ENCODE measurements at places on chromosomes 12 and 14.

DNA sequence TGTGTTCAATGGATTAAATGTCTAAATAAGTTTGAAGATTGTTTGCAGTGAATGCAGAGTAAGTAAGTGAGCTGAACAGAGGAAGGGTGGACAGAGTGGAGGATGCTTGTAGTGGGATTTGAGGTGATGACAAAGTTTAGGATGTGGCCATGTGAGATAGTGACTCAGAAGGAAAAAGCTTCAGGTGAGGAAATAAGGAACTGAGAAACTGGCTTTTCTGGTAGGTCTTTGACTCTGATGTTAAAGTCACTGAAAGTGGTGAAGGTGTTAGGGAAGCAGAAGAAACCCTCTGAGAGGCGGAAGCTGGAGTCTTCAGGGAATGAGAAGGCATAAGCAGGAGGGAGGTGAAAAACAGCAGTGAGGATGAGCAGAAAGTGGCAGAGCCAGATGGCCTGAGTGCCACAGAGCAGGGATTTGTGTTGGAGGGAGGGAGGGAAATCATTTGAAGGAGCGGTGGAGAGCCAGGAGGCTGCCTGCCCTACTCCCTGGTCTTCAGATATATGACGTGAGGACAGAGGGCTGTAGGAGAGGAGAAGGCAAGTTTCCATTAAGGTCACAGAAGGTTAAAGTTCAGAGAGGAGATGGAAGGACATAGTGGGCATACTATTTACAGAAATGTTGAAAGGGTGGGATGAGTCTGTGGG lies 24.8 kb downstream of the RGS6 start:
- DNase-seq, result no peak

DNA sequence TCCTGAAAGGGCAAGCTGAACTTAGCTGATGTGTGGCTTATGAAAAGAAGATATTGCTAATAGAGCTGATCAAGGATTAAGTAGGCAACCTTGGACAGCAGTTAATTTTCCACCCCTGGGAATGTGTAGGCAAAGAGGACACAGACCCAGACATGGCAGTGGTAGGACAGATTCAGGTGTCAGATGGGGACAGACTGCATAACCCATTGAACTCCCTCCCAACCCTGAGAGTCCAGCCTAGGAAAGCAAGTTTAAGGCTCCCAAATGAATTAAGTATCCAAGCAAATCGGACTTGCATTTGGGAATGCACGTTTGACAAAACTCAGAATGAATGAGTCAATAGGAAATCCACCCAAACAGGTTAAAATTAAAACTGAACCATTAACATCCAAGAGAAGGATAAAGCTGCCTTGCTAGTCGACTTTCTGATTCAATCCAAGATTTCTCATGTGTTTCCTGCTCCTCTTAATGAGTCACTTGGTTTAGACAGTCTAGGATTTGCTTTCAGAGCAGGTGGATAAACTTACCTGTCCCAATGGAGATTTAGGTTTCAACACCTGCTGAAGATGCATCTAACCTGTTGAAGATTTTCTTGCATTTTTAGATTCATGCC lies 385.4 kb downstream of the CCDC91 start:
- DNase-seq, result no peak

DNA sequence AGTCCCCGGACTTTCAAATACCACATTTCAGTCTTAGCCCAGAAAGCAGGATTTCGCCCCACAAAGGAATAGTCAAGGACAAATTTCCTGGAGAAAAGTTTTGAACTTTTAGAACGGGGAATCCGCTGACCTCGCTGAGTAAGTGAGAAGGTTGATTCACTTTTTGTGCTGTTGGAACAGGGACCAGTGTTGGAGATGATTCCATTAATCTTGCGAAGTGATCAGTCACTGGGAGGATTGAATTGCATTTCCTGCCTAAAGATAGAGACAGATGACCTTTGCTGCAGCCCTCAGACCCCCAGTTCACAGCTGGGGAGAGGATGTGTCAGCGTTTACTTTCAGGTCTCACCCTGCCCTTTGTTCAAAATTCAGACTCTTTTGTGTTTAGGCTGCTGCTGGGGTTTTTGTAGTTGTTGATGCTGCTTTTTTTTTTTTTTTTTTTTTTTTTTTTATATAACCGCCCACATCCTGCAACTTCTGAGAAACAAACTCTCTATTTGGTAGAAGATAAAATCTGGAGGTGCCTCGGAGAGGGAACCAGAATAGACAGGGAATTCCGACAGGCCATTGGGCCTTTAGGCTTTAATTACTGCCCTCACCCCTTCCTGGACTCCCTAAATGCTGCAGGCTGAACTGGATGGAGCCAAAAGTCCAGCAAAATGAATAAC lies 9.8 kb upstream of the KDM2B start:
- no peak for DNase-seq

GRCh38 chr14:104794993-104795780 lies at the start of gene AKT1:
TSS of gene AKT1 (minus strand) at chr14:104795748. CDS start at chr14:104792643, 3,105 bp downstream.
- no peak for DNase-seq

- no peak for DNase-seq
These were observed 482.8 kb downstream of the MED13L start for GRCh38 chr12:115794659-115795081.

GRCh38 chr12:49091836-49092085 lies 2.8 kb downstream of the DHH start:
- DNase-seq, result no peak

DNA sequence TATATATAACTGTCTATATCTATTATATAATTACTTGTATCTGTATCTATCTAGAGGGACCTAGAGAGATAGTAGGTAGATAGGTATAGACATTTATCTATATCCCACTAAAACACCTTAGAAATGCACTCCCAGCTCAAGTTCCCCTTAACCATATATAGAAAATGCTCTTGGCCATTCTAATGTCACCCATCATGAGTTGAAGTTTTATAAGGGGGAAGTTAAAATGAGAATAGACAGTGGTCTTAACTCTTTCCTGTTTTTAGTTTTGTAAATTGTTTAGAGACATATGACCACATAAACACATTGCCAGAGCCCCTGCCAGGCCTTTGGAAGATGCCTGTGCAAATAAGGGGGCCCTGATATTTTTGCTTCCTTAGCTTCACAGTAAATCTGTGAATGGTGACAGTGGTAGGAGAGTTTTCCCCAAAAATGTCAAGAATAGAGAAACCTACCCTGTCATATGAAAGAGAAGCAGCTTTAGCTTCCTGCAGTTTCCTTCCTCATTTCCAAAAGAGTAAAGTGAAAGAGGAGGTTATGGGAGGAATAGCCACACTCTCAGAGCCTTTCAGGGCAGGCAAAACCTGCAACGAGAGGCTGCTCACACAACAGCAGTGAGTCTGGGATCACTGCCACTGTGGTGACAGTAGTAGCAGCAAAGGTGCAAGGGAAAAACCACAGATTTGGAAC lies 45.5 kb downstream of the MGST1 start:
- DNase-seq, result no peak

DNA sequence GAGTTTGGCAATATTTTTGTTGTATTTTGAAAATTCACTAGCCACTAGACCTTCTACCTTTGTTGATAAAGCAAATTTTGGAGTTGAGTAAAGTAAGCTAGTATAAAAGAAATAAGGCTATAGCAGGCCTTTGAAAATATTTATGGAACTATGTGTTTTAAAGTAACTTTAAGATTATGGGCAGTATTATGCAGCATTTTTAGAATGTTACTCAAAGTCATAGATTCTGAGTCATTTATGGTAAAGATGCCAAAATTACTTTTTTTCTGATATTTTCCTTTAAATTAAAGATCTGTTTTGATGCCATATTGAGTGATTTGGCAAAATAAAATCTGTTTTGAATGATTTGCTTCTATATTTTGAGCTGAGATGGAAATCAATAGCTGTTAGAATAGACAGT lies 57.2 kb downstream of the SYNE2 start:
- no peak for DNase-seq

DNA sequence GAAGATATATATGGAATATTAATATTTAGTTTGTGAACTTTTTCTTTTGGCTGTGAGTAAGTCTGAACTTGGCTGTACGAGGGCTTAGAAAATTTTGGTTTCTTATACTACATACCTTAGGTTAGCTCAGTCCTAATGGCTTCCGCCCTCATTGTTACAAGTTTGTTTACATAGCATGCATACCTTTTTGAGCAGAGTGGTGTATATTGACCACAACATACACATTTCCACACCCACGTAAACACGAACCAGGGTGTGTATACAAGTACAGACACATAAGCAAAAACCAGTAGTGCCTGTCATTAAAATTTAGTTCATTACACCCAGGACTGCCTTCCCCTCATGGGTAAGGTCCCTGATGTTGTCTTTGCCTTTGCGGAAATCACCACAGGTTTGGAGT lies 230.2 kb upstream of the RGS6 start:
- no peak for DNase-seq

DNA sequence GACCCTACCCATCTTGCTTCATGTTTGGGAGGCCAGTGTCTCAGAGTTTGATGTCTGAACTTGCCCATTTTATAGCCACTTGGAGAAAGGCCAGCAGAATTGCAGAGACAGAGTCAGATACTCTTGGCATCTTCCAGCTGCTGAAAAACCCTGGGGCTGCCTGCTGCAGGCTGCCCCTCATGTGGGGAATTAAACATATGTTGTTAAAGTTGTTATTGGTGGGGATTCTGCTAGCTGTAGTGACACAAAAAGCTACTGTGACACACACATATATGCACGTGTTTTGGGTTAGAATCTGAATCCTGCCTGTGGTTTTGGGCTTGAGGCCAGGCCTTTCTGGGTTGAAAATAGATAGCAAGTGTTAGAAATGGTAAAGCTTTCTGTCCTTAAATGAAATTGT lies 1288.4 kb downstream of the AACS start:
- no peak for DNase-seq

- DNase-seq, result no peak
These were observed 26.7 kb downstream of the BTG1 start for GRCh38 chr12:92118826-92119536.

- DNase-seq, result no peak
These were observed 15.4 kb downstream of the BHLHE41 start for GRCh38 chr12:26109343-26109881.

DNA sequence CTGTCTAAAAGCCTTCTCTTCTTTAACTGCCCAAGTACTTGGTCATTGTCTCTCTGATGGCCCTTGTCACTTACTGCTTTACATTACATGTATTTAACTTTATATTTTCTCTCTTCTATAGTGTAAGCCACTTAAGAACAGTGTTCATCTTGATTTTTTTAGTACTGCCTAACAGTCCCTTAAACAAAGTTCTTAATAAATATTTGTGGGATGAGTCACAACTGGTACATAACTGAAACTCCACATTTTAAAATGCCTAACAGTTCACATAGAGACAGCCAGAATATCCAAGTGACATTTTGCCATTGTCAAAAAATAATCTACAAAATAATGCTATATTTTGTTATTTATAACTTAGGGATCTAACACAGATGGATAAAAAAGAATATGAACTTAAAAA lies 146.6 kb downstream of the STXBP6 start:
- DNase-seq, result no peak

- DNase-seq, result no peak
These were observed 13.6 kb downstream of the AHNAK2 start for GRCh38 chr14:104964546-104964945.
